ENCODE measurements at places on chromosomes 16 and 17. TPM values are rescaled to one million over a fixed set of nuclear protein-coding genes. Genes with fewer than 3 reads are reported as not detected.

DNA sequence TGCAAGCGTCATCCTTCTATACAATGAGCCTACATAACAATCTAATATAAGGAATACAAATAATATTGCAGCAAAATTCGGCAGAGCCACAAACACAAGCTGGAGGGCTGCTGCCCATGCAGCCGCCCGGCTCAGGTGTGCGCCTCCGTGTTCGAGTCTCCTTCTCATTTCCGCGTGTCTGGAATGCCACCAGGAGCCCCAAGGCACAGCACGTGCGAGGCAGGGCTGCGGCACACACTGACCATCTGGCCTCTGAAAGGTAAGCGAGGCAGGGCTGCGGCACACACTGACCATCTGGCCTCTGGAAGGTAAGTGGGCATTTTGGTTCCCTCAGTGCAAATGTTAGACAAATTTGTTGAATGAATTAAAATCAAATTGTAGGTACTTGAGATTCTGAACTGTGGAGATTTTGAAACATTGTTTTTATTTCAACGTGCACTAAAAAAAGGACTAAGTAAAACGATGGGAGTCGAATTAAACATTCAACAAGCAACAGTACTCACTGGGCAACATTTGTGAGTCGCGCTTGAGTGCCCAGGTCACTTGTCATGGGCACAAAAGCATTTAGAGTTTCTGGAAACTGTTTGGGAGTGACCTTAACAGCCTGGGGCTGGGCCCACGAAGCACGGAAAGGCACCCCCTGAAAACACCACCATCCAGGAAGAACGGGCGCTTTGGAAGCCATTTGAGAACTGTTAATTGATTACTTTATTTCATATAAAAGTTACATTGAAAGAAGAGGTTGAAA is 37.4 kb downstream of the ZDHHC7 start:
- DNase-seq: no peak

- no peak for DNase-seq
Observed at GRCh38 chr16:90018652-90019542, at the start of gene DBNDD1. Gene DBNDD1 (minus strand): TSS chr16:90019456. CDS start chr16:90019341, 115 bp downstream.

DNA sequence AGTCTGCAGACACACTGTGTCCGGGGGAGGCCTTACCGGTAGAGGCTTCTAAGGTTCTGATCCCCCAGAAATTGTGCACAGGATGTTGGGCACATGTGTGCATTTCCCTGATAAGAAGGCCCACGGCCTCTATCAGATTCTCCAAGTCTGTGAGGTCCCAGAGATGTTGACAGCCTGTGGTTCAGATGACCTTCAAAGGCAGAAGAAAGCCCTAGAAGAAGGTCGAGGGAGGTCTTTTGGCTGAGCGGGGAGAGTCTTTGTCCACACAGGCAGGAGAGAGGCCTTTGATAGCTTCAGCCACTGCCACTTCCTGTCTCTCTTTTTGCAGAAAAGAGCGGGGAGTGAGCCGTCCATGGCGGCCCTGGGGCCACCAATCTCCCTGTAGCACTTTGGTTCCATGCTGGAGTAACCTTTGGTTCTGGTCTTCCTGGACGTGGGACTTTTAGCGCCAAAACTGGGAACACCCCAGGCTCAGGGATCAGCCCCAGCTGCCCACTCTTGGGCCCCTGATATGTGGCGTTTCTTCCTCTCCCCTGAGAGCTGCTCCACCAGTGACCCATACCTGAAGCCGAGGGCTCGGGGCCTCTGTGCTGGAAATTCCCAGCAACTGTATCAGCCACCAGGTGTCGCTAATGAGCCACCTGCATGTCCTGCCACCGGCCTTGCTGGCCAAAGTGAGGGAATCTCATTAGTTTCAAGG is 28.1 kb upstream of the LGALS9 start:
- peak; percentile 95 for DNase-seq

DNA sequence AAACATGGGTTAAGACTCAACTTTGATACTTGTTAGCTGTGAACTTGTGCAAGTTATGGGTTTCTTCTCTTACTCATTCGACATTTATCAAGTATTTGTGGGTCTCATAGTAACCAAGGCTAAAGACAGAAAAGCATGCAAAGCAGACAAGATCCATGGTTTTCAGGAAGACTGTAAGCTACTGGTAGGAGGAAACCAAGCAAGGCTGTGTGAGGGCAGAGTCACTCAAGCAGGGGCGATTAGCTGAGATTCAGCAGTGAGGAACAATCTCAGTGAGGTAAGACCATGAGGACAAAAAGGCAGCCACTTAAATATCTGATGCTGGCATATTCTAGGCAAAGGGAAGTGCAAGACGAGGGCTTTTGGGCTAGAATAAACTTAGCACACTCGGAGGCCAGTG is 29.5 kb downstream of the MBTD1 start:
- DNase-seq: no peak

DNA sequence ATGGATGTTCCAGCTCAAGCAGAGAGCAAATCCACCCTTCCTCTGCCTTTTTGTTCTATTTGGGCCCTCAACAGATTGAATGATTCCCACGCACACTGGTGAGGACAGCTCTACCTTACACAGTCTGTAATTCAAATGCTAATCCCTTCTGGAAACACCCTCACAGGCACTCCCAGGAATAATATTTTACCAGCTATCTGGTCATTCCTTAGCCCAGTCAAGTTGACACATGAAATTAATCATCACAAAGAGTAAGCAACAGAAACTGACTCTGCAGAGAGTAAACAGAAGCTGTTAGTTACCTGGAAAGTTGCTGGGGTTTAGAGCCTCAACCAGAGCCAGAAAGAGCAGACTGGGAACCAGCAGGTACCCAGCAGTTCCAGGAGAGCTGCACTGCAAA is 75.5 kb upstream of the MMP2 start:
- no peak for DNase-seq

DNA sequence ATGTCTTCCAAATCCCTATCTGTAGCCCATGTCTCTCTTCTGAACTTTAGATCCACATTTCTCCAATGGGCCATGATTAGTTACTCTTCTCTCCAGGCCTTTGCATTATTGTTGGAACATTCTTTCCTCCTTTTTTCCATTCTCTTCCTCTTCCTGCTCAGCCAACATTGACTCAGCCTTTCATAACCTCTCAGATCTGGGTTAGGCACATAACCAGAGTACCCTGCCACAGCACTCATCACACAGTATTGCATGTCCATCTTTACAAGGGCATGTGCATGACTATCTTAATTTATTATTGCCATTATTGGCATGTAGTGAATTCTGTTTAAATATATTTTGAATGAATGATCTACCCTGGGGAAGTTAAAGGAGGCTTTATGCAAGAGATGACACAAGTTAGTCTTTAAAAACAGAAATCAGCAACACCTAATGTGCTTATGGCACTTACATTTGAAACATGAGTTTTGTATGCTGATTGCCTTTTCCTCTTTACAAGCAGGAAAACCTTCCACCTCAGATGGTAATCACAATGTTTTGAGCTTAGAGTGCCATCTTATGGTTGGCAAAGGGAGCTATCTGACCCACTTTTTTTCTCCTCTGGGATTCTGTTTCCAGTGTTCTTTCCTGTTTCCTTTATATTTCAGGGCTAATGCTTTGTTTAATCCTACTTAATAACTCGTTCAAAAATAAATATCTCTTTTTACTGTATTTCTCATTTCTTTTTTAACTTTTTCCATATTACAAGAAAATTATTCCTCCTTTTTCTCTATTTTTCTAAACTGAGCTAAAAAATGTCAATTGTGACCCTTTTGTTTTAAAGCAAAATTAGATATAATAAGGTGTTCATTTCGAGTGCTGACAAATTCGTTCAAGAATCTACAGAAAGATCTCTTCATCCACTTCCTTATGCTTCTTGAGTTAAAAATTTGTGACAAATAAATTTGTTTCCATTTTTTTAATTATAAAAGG is 151.0 kb upstream of the RBL2 start:
- DNase-seq: no peak

DNA sequence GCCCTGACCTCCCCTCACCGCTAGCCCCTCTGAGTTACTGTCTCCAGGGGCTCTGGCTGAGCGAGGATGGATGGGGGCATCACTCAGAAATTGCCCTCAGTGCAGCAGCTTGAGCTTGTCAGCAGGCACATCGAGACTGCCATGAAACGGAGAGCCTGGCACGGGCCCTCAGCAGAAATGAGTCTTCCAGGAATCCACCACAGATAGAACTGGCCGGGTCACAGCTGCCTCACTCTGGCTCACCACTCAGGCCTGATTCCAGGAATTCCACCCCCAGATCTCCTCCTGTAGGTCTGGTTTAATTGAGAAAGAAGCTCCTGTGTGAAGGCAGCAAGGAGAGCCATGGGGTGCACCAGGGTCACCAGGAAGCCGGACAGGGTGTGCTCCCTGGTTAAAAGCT is 85.5 kb downstream of the GSG1L start:
- DNase-seq: no peak

- no peak for DNase-seq
Observed at GRCh38 chr16:86766700-86767099, 188.4 kb downstream of the FOXL1 start.

DNA sequence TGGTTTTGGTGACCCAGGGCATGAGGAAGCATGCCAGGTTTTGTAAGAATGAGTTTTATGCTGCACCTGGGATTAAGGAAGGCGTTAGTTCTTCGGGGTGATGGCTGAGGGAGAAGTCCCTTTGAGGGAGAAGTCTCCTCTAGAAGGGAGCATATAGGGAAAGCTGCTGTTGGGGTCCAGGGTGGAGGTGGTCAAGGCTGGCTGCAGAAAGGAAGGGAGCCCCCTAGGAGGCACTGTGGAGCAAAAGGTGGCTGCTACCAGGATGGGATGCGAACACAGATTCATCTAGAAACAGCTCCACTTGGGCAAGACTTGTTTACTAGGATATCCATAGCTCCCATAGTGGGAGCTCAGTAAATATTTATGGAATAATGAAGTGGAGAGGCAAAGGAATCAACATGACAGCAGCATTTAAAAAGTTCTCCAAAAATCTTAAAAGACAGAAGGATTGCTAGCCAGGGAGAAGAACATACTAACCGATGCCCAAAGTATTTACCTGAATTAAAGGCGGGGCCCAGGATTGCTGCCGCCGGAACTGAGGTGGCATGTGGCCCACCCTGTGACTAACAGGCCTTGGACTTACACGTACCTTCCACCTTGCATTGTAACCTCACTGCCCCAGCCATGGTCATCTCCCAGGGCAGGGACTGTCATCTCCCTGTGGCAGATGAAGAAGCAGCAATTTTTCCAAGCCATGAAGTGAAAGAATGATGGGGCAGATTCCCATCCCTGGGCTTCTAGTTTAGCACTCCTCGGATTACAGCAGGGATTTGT is 7.1 kb upstream of the LPCAT2 start:
- no peak for DNase-seq

- DNase-seq: no peak
Observed at GRCh38 chr16:73154063-73154870, 106.3 kb upstream of the ZFHX3 start.

DNA sequence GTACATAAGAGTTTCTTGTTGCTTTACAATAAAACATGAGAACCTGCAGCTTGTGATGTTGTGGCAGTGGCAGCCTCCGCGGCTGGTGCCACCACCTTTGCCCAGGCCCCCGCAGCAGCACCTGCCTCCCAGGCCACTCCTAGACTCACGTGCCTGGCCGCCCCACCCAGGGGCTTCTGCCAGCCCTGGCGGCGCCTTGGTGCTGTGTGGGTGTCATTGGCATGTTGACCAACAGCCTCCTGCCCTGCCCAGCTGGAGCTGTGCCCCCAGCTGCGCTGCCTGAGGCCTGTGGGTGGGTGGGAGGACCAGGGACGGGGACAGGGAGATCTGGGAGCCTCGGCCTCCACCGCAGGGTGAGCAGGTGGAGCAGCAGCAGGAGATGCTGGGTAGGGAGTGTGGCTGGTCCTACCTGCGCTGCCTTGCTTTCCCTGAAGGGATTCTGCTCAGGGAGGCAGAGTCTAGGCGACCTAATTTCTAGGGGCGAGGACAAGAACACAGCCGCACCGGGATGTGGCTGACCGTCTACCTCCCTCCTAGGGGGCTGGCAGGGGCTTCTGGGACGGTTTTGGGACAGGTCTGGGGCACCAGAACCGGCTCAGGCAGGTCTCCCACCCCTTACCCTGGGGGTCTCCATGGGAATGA is 428 bp upstream of the DNASE1L2 start:
- DNase-seq: no peak

DNA sequence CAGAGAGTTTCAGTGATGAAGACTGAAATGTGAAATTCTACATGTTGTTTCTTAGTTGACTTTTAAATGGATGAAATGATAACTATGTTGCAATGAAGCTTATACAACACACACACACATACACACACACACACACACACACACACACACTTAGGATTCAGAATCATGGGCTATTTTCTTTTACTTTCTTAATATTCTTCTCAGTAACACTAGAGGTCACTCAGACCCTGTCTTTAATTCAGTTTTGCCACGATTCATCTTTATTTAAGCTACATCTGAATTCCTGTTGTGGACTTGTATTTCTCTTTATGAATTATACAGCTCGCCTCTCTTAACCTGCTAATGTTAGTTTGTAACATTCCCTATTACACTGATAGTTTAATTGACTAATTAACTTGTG is 109.6 kb upstream of the GOT2 start:
- DNase-seq: no peak

- DNase-seq: no peak
Observed at GRCh38 chr17:45410144-45411091, 22.3 kb downstream of the ARHGAP27 start.

- DNase-seq: no peak
Observed at GRCh38 chr16:14436401-14436955, 193.6 kb downstream of the PARN start.

DNA sequence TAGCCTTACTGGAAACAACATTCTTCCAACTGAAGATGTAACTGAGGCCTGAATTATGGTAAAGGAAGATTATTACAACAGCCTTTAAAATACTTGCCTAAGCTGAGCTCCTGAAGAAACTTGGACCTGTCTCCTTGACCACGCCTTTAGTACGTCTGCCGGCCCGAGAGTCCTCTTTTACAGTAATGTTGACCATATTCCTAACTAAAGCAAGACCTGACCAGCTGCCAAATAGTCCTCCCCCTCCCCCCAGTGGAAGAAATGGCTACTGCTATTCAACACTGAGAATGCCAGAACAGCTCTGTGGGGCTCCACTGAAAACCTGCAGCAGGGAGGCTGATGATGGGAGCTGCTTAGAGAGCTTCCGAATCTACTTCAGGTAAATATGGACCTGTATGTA is 12.6 kb upstream of the FOXJ1 start:
- no peak for DNase-seq

DNA sequence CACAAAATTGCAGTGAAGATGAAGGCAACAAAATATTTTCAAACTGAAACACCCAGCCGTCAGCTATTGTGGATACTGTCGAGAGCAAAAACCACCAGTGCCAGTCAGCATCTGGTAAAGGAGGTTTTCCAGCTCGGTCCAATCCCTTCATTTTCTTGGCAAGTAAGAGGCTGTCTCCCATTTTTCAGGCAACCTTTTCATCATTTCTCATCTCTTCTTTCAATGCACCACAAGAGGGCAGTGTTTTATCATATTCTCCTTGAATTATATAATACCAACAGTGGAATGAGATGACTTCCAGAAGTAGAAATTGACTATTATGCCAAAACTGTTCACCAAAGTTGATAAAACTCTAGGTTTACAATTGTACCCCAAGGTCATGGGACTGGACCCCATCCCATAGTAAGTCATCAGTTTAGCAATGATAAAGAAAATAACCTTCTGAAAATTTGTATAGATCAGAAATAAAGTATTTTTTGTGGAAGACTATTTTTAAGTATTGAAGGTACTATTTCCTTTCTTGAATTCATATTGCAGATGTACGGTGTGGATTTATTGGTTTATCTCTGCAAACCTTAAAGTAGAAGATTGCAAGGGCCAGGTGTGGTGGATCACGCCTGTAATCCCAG is 16.8 kb downstream of the NQO1 start:
- DNase-seq: peak; percentile 57

RPS2 gene
- 1,144 TPM for total RNA-seq

CHAD gene
- total RNA-seq: not detected

RANBP10 gene
- total RNA-seq: 5.8 TPM

PYDC1 gene
- total RNA-seq: not detected

GFAP gene
- not detected for total RNA-seq

EPX gene
- total RNA-seq: not detected

CD19 gene
- total RNA-seq: not detected
